ENCODE measurements at places on chromosomes 11 and 22.
A peak's percentile ranks its signal among the peaks of the same experiment; 100 is the strongest.

- DNase-seq = no peak
Measured at GRCh38 chr11:112770033-112770432, 191.2 kb upstream of the NCAM1 start.

- no peak for DNase-seq
Measured at GRCh38 chr11:12375720-12376119, 1.7 kb upstream of the PARVA start.

DNA sequence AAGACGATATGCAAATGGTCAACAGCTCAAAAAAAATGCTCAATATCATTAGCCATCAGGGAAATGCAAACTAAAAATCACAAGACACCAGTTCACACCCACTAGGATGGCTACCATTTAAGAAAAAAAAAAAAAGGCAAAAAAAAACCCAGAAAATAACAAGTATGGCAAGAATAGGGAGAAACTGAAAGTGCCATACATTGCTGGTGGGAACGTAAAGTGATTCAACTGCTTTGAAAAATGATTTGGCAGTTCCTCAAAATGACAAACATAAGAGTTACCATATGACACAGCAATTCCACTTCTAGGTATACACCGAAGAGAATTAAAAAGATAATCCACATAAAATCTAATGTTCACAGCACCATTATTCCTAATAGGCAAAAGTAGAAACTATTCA, 47.5 kb downstream of the PICALM start:
- no peak for DNase-seq

- no peak for DNase-seq
Measured at GRCh38 chr22:47155131-47155885, 392.9 kb downstream of the TBC1D22A start.

GRCh38 chr11:16871368-16871767, 132.9 kb downstream of the C11orf58 start:
- no peak for DNase-seq

- no peak for DNase-seq
Measured at GRCh38 chr11:96228473-96228891, 114.5 kb downstream of the MAML2 start.

GRCh38 chr11:15942126-15942525, 414.2 kb downstream of the SOX6 start:
- DNase-seq = no peak

DNA sequence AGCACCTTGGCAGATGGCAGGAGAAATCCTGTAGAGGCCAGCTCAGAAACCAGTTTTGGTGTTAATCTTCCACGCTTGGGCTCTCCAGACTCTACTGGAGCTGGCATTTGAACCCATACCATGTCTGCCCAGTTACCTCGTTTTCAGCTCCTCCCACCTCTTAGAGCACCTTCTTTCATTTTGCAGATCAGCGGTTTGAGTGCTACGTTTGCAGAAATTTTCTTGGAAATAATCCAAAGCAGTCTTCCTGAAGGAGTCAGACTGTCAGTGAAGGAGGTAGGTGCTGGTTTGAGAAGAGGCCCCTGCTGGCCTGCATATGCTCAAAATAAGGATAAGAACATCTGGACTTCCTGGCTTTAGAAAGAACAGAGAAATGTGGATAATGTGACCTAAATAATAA, 13.7 kb downstream of the COA4 start:
- no peak for DNase-seq

- DNase-seq = no peak
Measured at GRCh38 chr22:28063656-28064055, 144.6 kb upstream of the PITPNB start.

DNA sequence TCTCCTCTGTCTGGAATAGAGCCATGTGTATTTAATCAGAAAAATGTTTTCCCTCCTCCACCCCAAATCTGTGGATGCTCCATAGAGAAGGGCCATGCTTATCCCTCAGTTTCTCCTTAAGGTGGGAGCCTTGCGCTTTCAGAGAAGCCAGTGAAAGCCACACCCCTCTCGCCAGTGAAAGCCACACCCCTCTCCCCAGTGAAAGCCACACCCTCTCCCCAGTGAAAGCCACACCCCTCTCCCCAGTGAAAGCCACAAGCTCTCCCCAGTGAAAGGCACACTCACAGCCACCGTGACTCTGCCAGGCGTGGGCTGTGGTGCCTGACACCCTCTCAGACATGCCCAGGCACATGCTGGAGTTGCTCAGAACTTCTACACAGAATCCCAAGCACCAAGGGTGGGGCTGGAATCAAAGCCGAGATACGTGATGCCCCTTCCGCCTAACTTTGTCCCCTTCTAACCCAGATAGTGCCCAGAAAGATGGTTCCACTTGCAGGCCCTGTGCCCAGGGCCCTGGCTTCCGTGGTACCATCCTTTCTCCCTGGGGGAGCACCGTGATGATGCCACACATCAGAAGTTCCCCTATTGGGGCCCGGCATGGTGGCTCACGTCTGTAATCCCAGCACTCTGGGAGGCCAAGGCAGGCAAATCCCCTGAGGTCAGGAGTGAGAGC, 16.5 kb upstream of the PRR5 start:
- peak; percentile 66 for DNase-seq

DNA sequence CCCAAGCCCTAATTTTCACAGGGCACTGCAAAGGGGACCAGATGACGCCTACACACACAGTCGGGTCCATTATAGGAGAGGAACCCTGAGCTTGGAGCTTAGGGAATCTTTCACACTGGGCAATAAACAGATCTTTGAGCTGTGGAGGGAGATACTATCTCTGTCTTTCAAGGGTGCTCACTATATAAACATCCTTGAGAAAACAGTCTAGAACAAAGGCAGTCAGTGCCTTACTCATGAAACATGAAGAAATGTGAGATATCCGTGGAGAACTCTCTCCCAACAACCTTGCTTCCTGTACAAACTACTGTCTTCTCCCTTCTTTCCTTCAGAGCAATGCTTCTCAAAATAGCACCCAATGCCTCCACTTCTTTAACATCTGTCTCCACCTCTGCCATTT, 109.0 kb upstream of the APOA1 start:
- no peak for DNase-seq

DNA sequence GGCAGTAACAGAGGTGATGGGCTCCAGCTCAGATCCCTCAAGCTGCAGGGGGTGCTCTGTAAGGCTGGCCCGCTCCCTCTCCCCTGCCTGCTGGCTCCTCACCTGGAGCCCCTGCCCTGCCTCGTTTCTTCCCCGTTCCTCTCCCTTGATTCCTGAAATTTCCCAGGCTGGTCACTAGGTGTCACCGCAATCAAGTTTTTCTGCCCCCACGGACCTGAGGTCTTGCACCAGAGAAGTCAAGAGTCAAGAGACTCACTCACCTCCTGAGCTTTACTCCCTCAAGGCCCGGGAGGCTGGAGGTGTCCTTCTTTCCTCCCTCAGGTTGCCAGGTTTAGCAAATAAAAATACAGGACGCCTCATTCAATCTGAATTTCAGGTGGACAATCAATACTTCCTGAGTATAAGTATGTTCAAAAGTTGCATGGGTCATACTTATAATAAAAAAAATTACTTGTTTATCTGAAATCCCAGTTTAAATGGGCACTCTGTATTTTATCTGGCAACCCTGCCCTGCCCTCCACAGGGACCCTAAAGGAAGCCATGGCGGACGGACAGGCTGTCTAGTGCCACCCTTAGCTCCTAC, 69.2 kb downstream of the SCUBE1 start:
- no peak for DNase-seq

DNA sequence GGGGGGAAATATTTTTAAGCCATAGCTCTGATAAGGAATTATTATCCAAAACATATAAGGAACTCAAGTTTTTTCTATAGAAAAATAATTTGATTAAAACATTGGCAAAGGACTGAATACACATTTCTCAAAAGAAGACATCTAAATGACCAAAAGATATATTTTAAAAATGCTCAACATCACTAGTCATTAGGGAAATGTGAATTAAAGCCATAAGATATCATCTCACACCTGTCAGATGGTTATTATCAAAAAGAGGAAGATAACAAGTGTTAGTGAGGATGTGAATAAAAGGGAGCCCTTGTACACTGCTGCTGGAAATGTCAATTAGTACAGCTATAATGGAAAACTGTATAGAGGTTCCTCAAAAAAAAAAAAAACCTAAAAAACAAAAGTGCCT, 425.0 kb downstream of the DYNC2H1 start:
- DNase-seq = no peak

- DNase-seq = peak; percentile 59
Measured at GRCh38 chr11:66328302-66329144, 7.7 kb downstream of the RIN1 start.

DNA sequence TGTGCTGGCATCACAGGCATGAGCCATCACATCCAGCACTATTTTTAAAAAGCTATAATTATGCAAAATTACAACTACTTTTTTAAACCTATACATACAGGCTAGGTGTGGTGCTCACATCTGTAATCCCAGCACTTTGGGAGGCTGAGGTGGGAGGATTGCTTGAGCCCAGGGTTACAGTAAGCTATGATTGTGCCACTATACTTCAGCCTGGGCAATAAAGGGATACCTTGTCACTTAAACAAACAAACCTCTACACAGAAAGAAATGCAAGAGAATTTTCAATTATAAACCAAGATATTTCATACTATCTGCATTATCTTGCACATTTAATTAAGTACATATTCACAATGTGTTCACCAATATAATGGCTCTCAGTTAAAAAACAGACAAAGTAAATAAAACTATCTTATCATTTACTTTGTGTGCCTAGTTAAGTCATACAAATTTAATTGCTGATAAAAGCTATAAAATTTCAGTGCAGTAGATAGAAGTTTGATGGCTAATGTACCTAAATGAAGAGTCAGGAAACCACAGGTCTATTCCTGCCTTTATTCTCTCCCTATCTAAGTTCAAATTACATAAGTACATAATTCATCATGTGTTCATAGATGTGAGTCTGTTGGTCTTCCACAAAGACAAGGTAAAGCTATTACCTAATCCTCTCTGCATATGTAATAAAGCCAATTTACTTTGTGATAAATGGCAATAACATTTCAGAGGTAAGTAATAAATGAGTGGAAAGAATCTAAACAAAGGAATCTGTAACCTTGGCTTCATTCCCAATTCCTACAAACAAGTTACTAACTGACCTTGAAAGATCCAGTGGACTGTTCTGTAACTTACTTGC, 9.0 kb upstream of the RDX start:
- no peak for DNase-seq

GRCh38 chr11:129410395-129410960, 34.8 kb downstream of the BARX2 start:
- no peak for DNase-seq

GRCh38 chr11:115077740-115078139, 399.4 kb downstream of the NXPE2 start:
- DNase-seq = no peak

DNA sequence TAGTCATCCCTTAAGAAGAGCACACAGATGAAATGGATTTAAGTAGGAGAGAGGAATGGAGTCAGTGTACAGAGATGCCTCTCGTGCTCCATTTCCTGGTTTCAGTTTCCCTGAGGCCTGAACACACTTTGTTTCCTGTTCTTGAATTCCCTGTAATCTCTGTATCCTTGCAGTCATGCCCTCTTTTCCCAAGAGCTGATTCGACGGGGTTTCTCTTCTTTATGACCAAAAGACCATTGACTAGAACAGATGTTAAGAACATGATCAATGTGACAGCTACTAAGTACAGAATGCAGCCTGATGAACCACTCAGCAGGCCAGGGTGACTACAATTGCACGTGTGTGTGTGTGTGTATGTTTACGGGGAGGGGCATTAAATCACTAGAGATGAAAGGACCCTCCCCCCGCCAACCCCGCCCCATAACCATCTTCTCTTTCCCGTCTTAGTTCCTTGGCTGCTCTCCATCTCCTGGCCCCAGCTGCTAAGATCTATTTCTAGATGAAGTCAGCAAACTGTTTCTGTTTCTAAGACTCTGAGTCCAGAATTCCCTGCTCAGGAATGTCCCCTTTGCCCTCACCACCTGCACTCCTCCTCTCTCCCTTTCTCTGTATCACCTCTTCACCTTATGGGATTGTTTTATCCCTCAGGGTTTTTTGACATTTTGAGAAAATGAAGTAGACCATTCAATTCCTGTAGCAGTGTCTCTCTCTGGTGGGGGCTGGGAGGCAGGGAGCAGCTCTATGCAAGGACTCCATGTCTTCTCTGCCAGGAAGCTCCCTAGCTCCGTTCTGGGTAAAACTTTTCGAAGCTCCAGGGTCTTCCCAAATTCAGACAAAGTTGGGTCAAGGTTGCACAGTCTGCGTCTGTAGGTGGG, 26.0 kb downstream of the SLC22A6 start:
- DNase-seq = no peak

- DNase-seq = no peak
Measured at GRCh38 chr22:37443086-37443485, 15.8 kb upstream of the ELFN2 start.

- DNase-seq = no peak
Measured at GRCh38 chr11:43504316-43504950, 145.7 kb downstream of the TTC17 start.

DNA sequence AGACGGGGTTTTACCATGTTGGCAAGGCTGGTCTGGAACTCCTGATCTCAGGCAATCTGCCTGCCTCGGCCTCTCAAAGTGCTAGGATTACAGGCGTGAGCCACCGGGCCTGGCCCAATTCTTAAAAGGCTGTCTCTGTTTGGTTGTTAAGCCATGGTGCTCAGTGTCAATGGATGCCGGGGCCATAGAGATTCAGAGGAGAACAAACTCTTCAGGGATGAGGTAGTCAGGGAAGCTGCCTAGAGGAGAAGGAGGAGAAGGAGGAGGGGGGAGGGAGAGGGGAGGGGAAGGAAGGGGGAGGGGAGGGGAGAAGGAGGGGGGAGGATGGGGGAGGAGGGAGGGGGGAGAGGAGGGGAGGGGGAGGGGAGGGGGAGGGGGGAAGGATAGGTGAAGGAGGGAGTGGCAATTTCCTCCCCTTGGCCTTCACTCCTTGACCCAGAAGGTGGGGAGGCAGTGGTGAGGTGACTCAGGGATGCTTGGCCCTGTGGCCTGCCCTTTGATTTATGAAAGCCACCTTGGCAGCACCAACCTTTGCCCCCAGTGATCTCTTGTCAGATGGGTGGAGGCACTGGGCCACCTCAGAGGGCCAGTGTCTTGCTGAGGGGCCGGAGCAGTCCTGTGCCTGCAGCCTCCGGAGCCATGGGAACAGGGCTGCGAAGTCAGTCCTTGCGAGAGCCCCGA, at the start of gene C11orf86:
Gene C11orf86 (plus strand): TSS at position 581 of the 681 bp plus-strand sequence. CDS start 59 bp downstream, at position 640.
- no peak for DNase-seq

- DNase-seq = no peak
Measured at GRCh38 chr11:28727254-28727653, 619.1 kb downstream of the METTL15 start.

DNA sequence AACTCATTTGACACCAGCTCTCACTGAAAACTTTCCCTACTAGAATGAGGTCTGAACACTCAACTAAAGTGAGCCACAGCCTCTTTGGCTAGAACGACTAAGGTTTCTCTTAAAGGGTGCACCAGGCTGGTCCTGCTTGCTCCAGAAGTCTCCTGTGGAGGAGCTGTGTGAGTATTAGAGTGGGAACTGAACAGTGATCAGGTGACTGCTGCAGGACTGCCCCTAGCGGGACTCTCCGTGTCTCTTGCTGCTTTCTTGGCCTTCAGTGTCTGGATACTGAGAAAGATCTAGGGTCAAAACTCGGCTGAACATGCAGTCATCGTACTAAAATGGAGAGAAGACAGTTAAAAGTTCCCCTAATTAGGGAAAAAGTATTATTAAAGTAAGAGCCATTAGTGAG, 34.6 kb downstream of the FAM118A start:
- DNase-seq = no peak

- DNase-seq = no peak
Measured at GRCh38 chr11:123085497-123085896, 23.6 kb upstream of the HSPA8 start.
